ENCODE measurements at places on chromosomes 5 and 9.

- DNase-seq: no peak
- H3K27me3 ChIP-seq: no peaks in the 10 kb centered on the region
- peaks cover 24% of the 10 kb centered on the region for H3K4me1 ChIP-seq
- H3K4me3 ChIP-seq: no peak overlapping the region
- no peak overlapping the region for H3K27ac ChIP-seq
These were observed 97.9 kb downstream of the PLCXD3 start for GRCh38 chr5:41412496-41412895.

DNA sequence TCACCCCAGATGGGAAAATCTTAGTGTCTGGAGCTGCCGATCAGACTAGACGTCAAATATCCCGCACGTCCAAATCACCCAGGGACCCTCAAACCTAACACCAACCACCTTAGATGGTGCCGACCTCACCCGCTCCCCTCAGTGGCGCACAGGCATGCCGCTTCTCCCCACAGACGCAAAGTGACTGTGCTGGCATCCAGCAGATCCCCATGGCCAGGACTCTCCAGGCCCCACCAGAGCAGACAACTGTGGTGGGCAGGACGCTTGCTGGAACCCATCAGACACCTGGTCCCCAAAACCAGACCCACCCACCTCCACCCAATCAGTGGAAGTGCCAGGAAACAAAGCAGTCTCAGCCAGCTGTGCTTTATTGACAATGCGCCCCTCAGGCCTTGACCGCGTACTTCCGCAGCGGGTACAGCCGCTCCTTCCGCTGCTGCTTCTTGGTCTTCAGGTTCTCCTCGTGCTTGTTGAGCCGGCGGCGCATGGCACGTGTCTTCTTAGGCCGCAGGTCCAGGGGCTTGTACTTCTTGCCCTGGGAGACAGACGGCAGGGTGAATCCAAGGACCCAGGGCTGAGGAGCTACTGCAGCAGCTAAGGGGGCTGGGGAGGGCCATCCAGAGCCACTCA lies 4.1 kb downstream of the RPL35 start:
- no peaks in the 10 kb centered on the region for H3K36me3 ChIP-seq
- DNase-seq: no peak
- no peaks in the 10 kb centered on the region for H3K27me3 ChIP-seq
- H3K27ac ChIP-seq: no peak overlapping the region

GRCh38 chr5:139157556-139157955 lies 40.6 kb downstream of the SIL1 start:
- H3K27ac ChIP-seq: no peak overlapping the region
- no peak for DNase-seq
- no peaks in the 10 kb centered on the region for H3K27me3 ChIP-seq
- H3K4me1 ChIP-seq: peaks cover 6% of the 10 kb centered on the region

GRCh38 chr9:83472221-83472665 lies 66.0 kb downstream of the FRMD3 start:
- no peak overlapping the region for H3K4me3 ChIP-seq
- no peaks in the 10 kb centered on the region for H3K4me1 ChIP-seq
- no peaks in the 10 kb centered on the region for H3K36me3 ChIP-seq
- H3K27ac ChIP-seq: no peak overlapping the region
- DNase-seq: no peak

DNA sequence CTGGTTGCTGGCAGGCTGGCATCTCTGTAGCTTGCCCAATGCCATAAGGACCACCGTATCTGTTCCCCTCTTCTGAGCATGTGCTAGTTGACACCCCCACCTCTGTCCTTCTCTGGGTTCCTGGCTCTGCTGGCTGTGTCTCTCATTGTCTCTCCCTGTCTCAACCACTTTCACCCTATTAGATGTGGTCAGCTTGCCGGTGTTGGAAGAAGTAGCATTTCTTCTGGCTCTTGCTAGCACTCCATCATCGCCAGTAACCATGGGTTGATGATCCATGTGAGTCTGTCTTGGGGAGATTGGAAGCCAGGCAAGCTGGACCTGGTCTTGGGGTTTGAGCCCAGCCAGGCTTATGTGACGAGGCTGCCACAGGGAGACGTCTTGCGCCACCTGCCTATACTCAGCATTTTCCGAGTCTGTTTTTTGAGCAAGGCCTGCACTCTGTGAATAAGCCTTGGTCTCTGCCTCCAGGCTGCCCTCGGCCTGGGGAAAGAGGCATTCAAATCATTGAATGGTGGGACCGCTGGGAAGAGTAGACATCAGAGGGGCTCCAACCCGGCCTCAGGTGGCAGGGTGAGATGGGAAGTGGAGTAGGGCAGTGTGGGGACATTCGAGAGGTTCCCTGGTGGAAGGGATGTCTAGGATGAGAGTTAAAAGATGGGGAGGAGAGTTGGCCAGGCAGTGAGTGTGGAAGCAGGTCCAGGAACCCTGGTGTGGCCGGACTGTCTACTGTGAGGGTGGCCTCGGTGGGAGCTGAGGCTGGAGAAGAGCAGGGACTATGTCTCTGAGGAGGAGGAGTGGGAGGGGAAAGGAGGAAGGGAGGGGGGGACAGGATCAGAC lies 74.3 kb downstream of the ZNF618 start:
- peak; percentile 18 for DNase-seq
- no peak overlapping the region for H3K4me3 ChIP-seq
- no peak overlapping the region for H3K27ac ChIP-seq
- no peaks in the 10 kb centered on the region for H3K36me3 ChIP-seq
- H3K4me1 ChIP-seq: peaks cover 12% of the 10 kb centered on the region
- H3K27me3 ChIP-seq: no peaks in the 10 kb centered on the region

DNA sequence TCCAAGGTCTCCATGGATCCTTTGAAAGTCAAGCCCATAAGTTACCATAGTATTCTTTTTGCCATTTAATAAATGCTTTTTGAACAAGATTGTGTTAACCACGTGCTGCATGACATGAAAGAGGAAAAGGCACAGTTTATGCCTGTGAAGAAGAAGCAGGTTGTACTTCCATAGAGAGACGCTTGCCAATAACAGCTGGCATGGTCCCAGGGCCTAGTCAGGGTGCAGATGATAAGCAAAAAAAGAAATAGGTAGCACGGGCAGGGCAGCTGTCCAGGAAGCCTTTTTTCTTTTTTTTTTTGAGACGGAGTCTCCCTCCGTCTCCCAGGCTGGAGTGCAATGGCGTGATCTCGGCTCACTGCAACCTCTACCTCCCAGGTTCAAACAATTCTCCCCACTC lies 71.8 kb upstream of the CLINT1 start:
- H3K4me1 ChIP-seq: no peaks in the 10 kb centered on the region
- no peaks in the 10 kb centered on the region for H3K27me3 ChIP-seq
- H3K4me3 ChIP-seq: no peak overlapping the region
- no peaks in the 10 kb centered on the region for H3K36me3 ChIP-seq

DNA sequence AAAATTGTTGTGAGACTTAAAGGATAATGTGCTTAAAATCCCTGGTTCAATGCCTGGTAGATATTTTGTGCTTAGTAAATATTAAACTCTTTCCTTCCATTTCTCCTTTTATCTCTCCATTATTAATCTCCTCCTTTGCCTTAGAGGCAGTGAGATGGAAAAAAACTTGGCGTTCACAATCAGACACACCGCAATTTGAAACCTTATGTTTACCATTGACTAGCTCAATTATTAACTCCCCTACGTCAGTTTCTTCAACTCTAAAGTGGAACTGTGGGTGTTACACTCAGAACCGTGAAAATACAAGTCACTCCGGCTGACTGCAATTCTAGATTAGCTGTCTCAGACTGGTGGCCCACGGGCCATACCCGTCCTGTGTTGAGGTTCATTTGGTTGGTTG lies 327.2 kb downstream of the DEPDC1B start:
- H3K4me3 ChIP-seq: no peak overlapping the region
- no peaks in the 10 kb centered on the region for H3K36me3 ChIP-seq
- H3K27ac ChIP-seq: no peak overlapping the region
- H3K4me1 ChIP-seq: no peaks in the 10 kb centered on the region
- no peak for DNase-seq

GRCh38 chr9:137077010-137077747 lies at the start of gene UAP1L1:
Gene UAP1L1, plus strand, starts transcription at chr9:137077517. Its CDS starts 16 bp downstream, at chr9:137077533.
- no peaks in the 10 kb centered on the region for H3K27me3 ChIP-seq
- no peaks in the 10 kb centered on the region for H3K36me3 ChIP-seq
- DNase-seq: peak; percentile 83
- H3K4me1 ChIP-seq: peaks cover 6% of the 10 kb centered on the region
- H3K4me3 ChIP-seq: peak within 1 kb of the TSS; percentile 32

DNA sequence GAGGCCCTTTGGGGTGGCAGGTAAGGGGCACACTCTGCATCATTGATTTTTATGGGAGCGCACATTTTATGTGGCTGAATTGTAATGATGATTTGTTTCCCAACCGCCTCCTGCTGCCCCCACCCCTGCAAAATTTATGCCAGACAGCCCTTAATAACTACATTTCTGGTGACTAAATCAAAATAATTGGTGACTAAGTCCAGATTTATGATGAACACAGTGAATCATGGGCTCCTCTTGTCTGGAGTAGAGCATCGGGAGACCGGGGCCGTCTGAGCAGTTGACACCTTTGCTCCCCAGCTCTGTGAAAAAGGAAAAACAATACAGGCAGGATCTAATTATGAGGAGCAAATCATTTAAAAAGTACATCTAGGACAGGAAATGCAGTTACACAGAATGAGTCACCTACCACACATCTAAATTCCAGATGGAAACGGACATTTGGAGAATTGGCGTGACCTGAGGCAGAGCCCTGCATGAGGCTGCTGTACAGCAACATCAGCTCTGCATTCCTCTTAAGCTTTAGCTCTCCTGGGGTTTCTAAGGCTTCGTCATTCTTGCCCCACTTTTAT lies 58.9 kb downstream of the DOCK2 start:
- no peaks in the 10 kb centered on the region for H3K27me3 ChIP-seq
- no peaks in the 10 kb centered on the region for H3K4me1 ChIP-seq
- peaks cover 5% of the 10 kb centered on the region for H3K36me3 ChIP-seq
- H3K27ac ChIP-seq: no peak overlapping the region
- H3K4me3 ChIP-seq: no peak overlapping the region

DNA sequence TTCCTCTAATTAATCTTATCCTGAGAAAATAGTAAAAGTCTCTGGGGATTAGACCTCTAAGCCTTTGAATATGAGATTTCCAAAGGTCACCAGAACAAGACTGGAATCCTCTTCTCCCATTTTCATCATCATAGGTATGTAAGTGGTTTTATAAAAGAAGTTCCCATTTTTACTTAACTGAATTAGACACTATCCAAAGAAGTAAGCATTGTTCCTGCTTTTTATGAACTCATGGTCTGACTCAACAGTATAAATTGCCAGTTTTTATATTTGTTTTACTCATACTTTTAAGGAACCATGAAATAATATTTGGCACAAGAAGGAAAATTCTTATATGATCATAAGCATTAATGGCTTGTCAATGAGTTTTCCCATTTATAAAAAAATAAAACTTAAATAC lies 167.1 kb upstream of the ADRA1B start:
- H3K36me3 ChIP-seq: no peaks in the 10 kb centered on the region
- no peak for DNase-seq
- H3K4me1 ChIP-seq: no peaks in the 10 kb centered on the region
- H3K27me3 ChIP-seq: peaks cover 3% of the 10 kb centered on the region

- no peaks in the 10 kb centered on the region for H3K27me3 ChIP-seq
- DNase-seq: no peak
- no peaks in the 10 kb centered on the region for H3K36me3 ChIP-seq
These were observed 15.2 kb downstream of the LIFR start for GRCh38 chr5:38541174-38541725.

DNA sequence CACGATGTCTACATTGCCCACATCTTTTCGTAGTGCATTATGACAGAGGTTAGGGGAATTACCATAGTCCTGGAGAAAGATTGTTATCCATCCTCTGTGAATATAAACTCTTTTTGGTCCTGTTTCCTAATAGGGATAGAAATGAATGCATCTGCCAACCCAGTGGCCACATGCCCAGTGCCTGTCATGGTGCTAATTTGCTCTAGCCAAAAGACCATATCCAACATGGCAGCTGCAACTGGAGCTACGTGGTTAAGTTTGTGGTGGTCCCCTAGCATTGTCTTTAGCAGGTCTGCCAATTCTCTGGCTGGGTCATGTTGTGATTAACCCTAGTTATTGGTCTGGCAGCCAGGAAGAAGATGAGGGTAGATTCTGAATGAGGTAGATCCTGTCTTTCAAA lies 87.5 kb downstream of the FGF18 start:
- no peak for DNase-seq
- H3K27ac ChIP-seq: no peak overlapping the region
- no peaks in the 10 kb centered on the region for H3K27me3 ChIP-seq
- no peaks in the 10 kb centered on the region for H3K36me3 ChIP-seq

- no peak overlapping the region for H3K4me3 ChIP-seq
- no peaks in the 10 kb centered on the region for H3K36me3 ChIP-seq
- no peaks in the 10 kb centered on the region for H3K27me3 ChIP-seq
- no peak overlapping the region for H3K27ac ChIP-seq
These were observed 361.3 kb downstream of the PTPRD start for GRCh38 chr9:10251490-10251889.

Measured in adrenal gland (tissue), 19 donors.